Stimulated activated CD8-positive, alpha-beta memory T cell treated with anti-CD3 and anti-CD28 coated beads, Interleukin-4, amount 100 ng/mL, for 1 hour (primary cell): ENCODE measurements at places on chromosomes 16 and 17.

GRCh38 chr17:973053-973452 is 6.5 kb downstream of the NXN start:
- no peak for DNase-seq

- DNase-seq = no peak
These were observed 12.0 kb downstream of the PRR11 start for GRCh38 chr17:59167571-59168001.

- DNase-seq = no peak
These were observed 491 bp downstream of the USP7 start for GRCh38 chr16:8963010-8963820.

- no peak for DNase-seq
These were observed 48.7 kb downstream of the CPPED1 start for GRCh38 chr16:12754824-12755543.

GRCh38 chr17:77399319-77399957 is 258.7 kb downstream of the SEC14L1 start:
- DNase-seq = no peak

DNA sequence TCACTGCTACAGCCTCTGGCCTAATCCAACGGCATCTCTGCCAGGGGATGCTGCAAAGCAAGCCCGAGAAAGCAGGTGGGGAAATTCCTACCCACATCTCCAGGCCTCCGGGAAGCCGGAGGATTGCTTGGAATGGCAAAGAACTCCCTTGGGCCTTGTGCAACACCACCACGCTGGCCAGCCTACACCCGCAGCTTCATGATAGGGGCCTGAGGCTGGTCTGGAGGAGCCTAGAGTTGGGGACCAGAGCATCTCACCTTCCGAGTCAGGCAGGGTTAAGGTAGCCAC is 20.3 kb downstream of the GGA3 start:
- DNase-seq = no peak

- no peak for DNase-seq
These were observed 12.1 kb downstream of the ZDHHC7 start for GRCh38 chr16:84999200-84999599.

- no peak for DNase-seq
These were observed 7.2 kb upstream of the MAP2K3 start for GRCh38 chr17:21277332-21277731.

- no peak for DNase-seq
These were observed 314.1 kb upstream of the TNRC6C start for GRCh38 chr17:77644181-77645071.

GRCh38 chr17:39663340-39663687 is 1.8 kb upstream of the TCAP start:
- no peak for DNase-seq

- no peak for DNase-seq
These were observed 21.8 kb downstream of the CACNA1H start for GRCh38 chr16:1174477-1175357.

- no peak for DNase-seq
These were observed 20.2 kb upstream of the ENGASE start for GRCh38 chr17:79054200-79054960.

DNA sequence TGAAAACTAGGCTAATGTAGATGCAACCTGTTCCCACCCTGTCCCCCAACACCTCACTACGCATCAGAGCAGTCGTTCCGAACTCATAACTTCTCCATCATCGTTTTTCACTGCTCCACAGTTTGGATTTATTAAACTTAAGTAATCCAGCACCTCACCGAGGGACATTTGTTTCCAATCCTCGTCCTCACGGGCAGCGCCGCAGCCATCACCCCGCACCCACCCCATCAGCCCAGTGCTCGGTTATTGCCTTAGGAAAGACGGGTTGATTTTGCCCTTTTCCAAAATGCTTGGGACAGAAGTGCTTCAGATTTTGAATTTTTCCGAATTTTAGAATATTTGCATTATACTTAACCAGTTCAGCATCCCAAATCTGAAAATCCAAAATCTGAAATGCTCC is 71.0 kb upstream of the DOC2B start:
- DNase-seq = no peak

GRCh38 chr16:6300523-6300922 is 1032.1 kb upstream of the RBFOX1 start:
- DNase-seq = no peak
